ENCODE measurements at places on chromosomes 3 and 15. TPM values are rescaled to one million over a fixed set of nuclear protein-coding genes. Genes with fewer than 3 reads are reported as not detected.

- H3K4me1 ChIP-seq, result peaks cover 50% of the 10 kb centered on the region
- no peak for DNase-seq
- no peak overlapping the region for H3K27ac ChIP-seq
Measured at GRCh38 chr15:67836477-67836876, 3.4 kb downstream of the RNU6-1 start.

GRCh38 chr3:24060055-24060454, 115.0 kb downstream of the NR1D2 start:
- no peak overlapping the region for H3K4me3 ChIP-seq
- no peak for DNase-seq
- H3K27ac ChIP-seq, result no peak overlapping the region
- H3K36me3 ChIP-seq, result no peaks in the 10 kb centered on the region

DNA sequence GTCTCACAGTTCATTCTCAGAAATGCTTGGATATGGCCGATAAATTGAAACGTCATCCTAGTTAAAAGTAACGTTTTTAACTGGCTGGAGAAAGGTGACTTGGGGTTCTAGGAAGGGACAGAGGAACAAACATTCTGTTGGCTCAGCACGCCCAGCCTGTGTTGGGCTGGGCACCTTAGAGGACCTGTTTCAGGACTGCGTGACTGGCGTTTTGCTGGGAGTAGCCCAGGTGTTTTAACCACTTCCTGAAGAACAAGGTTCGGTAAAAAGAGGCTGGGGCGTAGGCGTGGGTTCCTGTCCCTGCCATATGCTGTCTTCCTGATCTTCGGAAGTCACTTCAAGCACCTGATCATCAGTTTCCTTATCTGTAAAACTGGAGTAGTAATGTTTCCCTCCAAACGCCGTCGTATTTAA, 1.1 kb upstream of the TLNRD1 start:
- no peaks in the 10 kb centered on the region for H3K27me3 ChIP-seq
- no peak for DNase-seq
- peak overlapping the region; percentile 77 for H3K4me3 ChIP-seq
- no peaks in the 10 kb centered on the region for H3K4me1 ChIP-seq
- no peaks in the 10 kb centered on the region for H3K36me3 ChIP-seq
- H3K27ac ChIP-seq, result peak overlapping the region; percentile 97

CYP1A2 gene
- total RNA-seq, result 0.81 TPM

ZNF148 gene
- total RNA-seq, result 22.6 TPM
